ENCODE measurements at places on chromosomes 6 and 20.

- DNase-seq = no peak
Observed at GRCh38 chr20:33901132-33901523, 90.0 kb downstream of the CHMP4B start.

DNA sequence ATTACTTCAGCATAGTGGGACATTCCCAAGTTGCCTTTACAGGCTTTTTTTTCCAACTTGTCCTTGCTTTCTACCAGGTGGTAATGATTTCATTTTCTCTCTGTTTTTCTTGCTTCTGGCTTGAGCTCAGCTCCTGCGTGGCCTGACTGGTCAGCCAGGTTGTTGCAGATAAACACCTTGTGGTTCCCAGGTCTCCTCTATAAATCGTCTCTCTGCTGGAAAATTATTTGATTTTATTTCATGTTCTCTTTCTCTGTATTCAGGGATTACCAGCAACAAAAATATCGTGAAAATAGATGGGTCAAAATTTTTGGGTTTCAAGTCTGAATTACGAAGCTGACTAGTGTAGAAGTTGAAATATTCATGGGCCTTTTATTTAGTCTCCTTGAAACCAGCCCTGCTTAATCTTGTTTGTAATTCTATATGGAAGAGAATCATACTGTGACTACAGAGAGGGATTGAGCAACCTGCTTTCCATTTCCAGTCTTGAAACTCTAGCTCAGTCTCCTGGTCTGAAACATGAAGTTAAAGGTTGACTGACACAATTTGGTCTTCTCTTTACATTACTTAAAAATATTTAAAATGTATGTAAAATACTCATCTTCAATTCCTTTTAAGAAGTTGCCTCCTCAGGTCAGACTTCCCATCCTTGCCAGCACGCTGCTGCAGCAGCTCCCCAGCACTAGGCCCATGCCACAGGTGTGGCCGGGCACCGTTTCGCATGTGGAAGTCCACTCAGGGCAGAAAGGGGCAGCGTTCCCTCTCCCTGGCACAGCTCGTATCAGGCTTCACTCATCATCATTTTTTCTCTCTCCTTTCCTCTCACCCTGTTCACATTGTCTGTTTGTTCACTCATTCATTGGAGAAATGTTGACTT is 7.1 kb downstream of the DUSP22 start:
- DNase-seq = no peak

- no peak for DNase-seq
Observed at GRCh38 chr6:14063756-14064155, 53.8 kb upstream of the CD83 start.

- DNase-seq = no peak
Observed at GRCh38 chr6:57224769-57225515, 2.8 kb upstream of the RAB23 start.

GRCh38 chr20:51131811-51132210 is 108.9 kb upstream of the KCNG1 start:
- no peak for DNase-seq

- DNase-seq = no peak
Observed at GRCh38 chr20:62426699-62427131, 624 bp downstream of the RBBP8NL start.

DNA sequence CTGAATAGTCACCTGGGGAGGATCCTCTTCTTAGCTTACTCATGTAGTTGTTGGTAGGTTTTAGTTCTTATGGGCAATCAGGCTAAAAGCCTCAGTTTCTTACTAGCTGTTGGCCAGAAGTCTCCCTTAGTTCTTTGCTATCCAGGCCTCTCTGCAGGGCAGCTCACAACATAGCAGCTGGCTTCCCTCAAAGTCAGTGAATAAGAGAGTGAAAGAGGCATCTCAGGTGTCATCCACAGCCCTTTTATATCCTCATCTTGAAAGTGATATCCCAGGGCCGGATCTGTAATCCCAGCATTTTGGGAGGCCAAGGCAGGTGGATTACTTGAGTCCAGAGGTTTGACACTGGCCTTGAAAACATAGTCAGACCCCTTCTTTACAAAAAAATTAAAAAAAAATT is 42.1 kb upstream of the FOXA2 start:
- no peak for DNase-seq

- DNase-seq = no peak
Observed at GRCh38 chr6:62272114-62272513, 13.9 kb downstream of the KHDRBS2 start.

Measured in CD4-positive, alpha-beta T cell treated with Interleukin-6 for 4 hours (primary cell).